ENCODE measurements at places on chromosomes 5 and 9. TPM values are rescaled to one million over a fixed set of nuclear protein-coding genes. Genes with fewer than 3 reads are reported as not detected.
A peak's percentile ranks its signal among the peaks of the same experiment; 100 is the strongest.

DNA sequence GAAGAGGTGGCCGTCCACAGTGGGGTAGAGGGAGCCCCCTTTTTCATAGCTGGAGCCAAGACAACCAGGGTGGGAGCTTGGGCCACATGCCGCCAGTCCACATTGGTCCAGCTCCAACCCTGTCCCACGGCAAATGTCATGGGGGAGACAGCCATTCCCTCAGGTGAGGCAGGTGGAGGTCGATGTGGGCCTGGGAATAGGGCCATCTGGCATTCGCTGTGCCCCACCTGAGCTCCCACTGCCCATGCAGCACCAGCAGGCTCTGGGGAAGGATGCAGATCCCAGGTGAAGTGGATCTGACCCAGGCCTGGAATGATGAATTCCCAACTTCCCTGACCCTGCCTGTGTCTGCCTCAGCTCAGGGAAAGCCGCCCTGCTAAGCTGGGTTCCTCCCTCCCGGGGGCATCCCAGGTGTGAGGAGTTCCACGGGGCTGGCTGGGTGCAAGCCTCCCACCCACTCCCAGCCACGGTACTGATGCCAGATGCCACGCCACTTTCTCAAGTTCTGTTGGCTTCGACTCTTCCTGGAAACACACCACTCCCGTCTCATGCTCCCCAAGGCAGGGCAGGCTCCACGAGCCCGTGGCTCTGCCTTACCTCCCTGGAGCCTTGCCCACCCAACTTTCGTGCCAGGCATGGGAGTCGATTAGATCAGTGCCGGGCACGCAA is 25.2 kb upstream of the FCN2 start:
- DNase-seq = no peak
- H3K27ac ChIP-seq = no peak overlapping the region
- H3K4me1 ChIP-seq = peaks cover 6% of the 10 kb centered on the region
- H3K27me3 ChIP-seq = no peaks in the 10 kb centered on the region
- no peak overlapping the region for H3K4me3 ChIP-seq
- H3K36me3 ChIP-seq = no peaks in the 10 kb centered on the region

GRCh38 chr5:144083185-144083584 is 87.3 kb downstream of the YIPF5 start:
- no peaks in the 10 kb centered on the region for H3K36me3 ChIP-seq
- no peak for DNase-seq
- no peaks in the 10 kb centered on the region for H3K4me1 ChIP-seq
- H3K4me3 ChIP-seq = no peak overlapping the region
- no peak overlapping the region for H3K27ac ChIP-seq

GRCh38 chr9:68548241-68548640 is 7.6 kb upstream of the TMEM252 start:
- no peaks in the 10 kb centered on the region for H3K4me1 ChIP-seq
- no peak for DNase-seq
- no peaks in the 10 kb centered on the region for H3K27me3 ChIP-seq

- H3K4me3 ChIP-seq = no peak overlapping the region
- H3K27ac ChIP-seq = no peak overlapping the region
- peaks cover 18% of the 10 kb centered on the region for H3K4me1 ChIP-seq
- peaks cover 14% of the 10 kb centered on the region for H3K36me3 ChIP-seq
- no peak for DNase-seq
Measured at GRCh38 chr9:94979904-94980507, 253.5 kb downstream of the AOPEP start.

- H3K36me3 ChIP-seq = peaks cover 34% of the 10 kb centered on the region
- no peaks in the 10 kb centered on the region for H3K4me1 ChIP-seq
- H3K27ac ChIP-seq = no peak overlapping the region
- DNase-seq = no peak
- H3K4me3 ChIP-seq = no peak overlapping the region
Measured at GRCh38 chr5:150057996-150058395, 28.4 kb downstream of the CSF1R start.

GRCh38 chr5:149433524-149434131 is 54.5 kb upstream of the IL17B start:
- H3K4me3 ChIP-seq = no peak overlapping the region
- peaks cover 4% of the 10 kb centered on the region for H3K4me1 ChIP-seq
- no peak for DNase-seq
- no peak overlapping the region for H3K27ac ChIP-seq

DNA sequence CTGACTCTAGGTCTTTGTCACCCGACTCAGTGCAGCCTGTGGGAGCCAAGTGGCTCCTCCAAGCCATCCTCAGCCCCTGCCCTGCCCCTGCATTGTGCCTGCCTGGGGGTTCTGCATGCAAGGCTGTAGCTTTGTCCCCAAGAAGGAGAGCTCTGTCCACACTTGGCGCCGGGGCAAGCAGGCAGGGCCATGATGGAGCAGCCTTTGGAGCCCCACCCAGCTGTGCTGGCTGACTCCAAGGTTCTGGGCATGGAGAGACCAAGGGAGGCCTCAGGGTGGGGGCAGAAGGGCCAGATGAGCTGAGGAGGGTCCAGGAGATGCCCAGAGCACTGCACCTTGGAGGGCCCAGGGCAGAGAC is 226.2 kb downstream of the CACNA1B start:
- H3K36me3 ChIP-seq = peaks cover 59% of the 10 kb centered on the region
- H3K4me1 ChIP-seq = no peaks in the 10 kb centered on the region
- DNase-seq = no peak
- no peak overlapping the region for H3K27ac ChIP-seq
- H3K27me3 ChIP-seq = no peaks in the 10 kb centered on the region
- H3K4me3 ChIP-seq = no peak overlapping the region

- no peak for DNase-seq
- H3K27ac ChIP-seq = no peak overlapping the region
- H3K36me3 ChIP-seq = no peaks in the 10 kb centered on the region
- peaks cover 14% of the 10 kb centered on the region for H3K4me1 ChIP-seq
Measured at GRCh38 chr5:74762599-74762998, 4.3 kb downstream of the GFM2 start.

DNA sequence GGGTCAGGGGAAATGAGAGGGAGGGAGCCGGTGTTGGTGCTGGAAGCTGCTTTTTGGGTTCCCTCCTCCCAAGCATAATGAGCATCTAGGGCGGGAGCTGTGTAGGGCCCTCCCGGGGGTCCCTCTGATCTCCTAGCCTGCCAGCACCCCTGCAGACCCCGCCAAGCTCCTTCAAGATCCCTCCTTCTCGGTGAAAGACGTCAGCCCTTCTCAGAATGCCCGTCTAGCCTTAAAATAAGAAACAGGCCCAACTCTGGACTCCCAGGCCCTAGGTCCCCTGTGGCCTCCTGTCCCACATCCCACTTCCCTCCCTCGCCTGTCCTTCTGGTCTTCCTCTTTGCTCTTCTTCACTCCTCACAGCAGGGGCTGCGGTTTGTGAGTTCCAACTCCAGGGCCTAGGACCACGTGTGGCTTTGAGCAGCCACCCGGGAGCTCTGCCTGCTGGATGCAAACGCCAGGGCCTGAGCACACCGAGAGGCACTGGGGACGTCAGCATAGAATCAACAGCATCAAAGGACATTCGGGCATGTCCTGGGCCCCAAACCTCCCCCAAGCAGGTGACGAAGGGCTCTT is 8.8 kb upstream of the SCGB3A1 start:
- H3K36me3 ChIP-seq = no peaks in the 10 kb centered on the region
- H3K27ac ChIP-seq = no peak overlapping the region
- H3K27me3 ChIP-seq = no peaks in the 10 kb centered on the region
- no peaks in the 10 kb centered on the region for H3K4me1 ChIP-seq
- no peak for DNase-seq

- no peaks in the 10 kb centered on the region for H3K36me3 ChIP-seq
- H3K4me3 ChIP-seq = no peak overlapping the region
- no peaks in the 10 kb centered on the region for H3K4me1 ChIP-seq
- H3K27me3 ChIP-seq = no peaks in the 10 kb centered on the region
- no peak overlapping the region for H3K27ac ChIP-seq
Measured at GRCh38 chr5:83586874-83587776, 115.6 kb downstream of the VCAN start.

GRCh38 chr5:83157163-83157562 is 79.8 kb downstream of the XRCC4 start:
- no peaks in the 10 kb centered on the region for H3K27me3 ChIP-seq
- no peaks in the 10 kb centered on the region for H3K36me3 ChIP-seq
- no peak overlapping the region for H3K4me3 ChIP-seq
- no peak for DNase-seq
- H3K27ac ChIP-seq = no peak overlapping the region
- no peaks in the 10 kb centered on the region for H3K4me1 ChIP-seq

- H3K36me3 ChIP-seq = no peaks in the 10 kb centered on the region
- no peak overlapping the region for H3K4me3 ChIP-seq
- no peaks in the 10 kb centered on the region for H3K4me1 ChIP-seq
- peak; percentile 19 for DNase-seq
- no peaks in the 10 kb centered on the region for H3K27me3 ChIP-seq
- no peak overlapping the region for H3K27ac ChIP-seq
Measured at GRCh38 chr5:95238560-95239325, 46.2 kb downstream of the MCTP1 start.

DNA sequence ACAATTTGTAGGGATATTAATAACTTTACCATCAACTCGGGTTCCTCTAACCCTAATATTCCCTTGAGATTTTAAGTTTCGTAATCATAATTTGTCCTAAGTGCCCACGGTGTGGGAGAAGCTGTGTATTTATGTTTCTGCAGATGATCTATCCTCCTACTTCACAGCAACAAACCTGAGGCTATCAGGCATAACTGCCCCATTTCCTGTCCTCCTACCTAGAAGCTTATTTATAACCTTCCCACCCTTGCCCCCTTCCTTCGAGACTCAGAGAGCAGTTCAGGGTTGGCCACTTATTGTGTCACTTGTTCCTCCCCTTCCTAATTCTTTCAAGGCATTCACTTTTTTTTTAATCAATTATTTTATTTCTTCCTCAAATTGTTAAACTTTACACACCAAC is 29.6 kb upstream of the LCP2 start:
- no peaks in the 10 kb centered on the region for H3K27me3 ChIP-seq
- H3K4me1 ChIP-seq = peaks cover 5% of the 10 kb centered on the region
- no peak for DNase-seq
- H3K27ac ChIP-seq = no peak overlapping the region

DNA sequence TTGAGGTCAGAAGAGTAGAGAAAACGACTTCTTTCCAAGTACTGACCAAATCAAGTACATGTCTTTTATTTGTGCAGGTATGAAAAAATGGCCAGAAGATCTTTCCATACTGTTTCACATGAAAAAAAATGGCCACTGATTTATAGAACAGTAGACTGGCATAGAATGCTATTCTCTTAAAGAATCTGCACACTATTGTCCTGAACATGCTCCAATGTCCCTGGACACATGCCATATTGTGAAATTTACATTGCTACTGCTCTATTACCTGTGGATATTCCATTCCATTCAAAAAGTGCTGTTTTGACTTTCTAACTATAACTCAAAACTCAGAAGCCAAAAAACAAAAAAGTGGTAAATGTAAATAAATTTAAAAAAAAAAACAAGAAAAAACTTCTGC is 60.6 kb downstream of the FBXL17 start:
- DNase-seq = no peak
- no peak overlapping the region for H3K27ac ChIP-seq
- H3K4me3 ChIP-seq = no peak overlapping the region
- H3K27me3 ChIP-seq = no peaks in the 10 kb centered on the region
- H3K36me3 ChIP-seq = no peaks in the 10 kb centered on the region

DNA sequence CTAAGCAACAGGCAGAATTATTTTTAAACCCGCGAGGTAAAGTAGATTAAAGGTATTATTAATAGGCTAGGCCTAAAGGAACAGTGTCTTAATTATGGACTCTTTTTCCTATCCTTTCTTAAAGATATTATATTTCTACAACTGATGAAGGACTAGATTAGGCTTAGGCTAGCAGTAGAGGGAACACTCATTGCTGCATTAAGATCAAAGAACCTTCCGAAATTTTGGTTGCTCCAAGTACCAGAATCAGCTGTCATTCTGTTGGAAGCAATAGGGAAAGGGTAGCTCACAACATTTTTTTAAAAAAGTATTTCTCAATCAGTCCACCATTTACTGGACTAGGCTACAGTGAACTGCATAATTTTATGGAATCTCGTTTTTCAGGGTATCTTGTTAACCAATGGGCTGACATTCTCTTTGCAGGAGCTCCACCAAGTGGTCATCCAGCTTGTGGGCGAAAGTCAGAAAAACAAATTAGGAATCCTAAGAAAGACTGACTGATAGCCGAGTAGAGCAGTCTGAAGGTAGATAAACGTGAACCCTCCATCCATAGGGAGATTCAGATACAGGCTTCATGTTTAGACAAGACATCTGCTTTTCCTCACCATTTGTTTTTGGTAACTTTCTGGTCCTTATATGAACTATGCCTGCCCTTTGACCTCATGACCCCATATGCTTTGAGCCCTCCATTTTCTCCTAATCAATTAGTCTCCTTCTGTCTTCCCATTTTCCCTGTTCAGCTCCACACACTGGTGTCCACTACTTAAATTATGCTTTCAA is 103.6 kb upstream of the CHD1 start:
- peak; percentile 78 for DNase-seq
- no peak overlapping the region for H3K27ac ChIP-seq
- no peaks in the 10 kb centered on the region for H3K36me3 ChIP-seq
- H3K4me3 ChIP-seq = no peak overlapping the region
- H3K27me3 ChIP-seq = no peaks in the 10 kb centered on the region

DNA sequence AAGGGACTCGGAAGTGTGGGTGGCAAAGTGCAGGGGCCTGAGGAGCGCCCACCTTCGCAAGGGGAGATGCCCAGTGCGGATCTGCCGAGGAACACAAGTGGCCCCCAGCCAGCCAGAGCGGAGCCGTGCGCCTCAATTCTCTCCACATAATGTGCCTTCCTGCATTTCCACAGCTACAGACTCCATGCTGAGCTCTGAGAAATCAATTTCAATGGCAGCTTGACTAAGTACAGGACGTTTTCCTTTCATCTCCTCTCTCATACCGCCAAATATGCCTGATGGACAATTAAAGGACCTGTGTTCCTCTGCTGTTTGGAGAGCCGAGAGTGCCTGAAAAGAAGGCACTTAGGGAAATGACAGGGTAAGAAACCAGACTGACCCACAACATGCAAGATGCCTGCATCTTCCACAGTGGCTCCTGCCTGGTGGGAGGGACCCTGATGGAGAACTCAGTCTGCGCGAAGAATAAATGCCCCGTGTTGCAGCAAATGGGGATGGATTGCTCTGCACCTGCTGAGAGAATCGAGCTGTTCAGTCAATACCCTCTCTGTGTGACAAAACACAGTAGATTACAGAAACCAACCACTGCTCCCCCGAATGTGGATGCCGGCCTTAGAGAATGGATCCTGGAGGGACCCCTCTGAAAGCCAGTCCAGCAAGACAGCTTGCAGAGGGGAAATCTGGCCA is 38.6 kb upstream of the OLFM1 start:
- no peak overlapping the region for H3K27ac ChIP-seq
- H3K4me3 ChIP-seq = no peak overlapping the region
- H3K36me3 ChIP-seq = no peaks in the 10 kb centered on the region
- peaks cover 21% of the 10 kb centered on the region for H3K4me1 ChIP-seq

GRCh38 chr5:19853616-19854240 is 134.3 kb downstream of the CDH18 start:
- no peaks in the 10 kb centered on the region for H3K27me3 ChIP-seq
- H3K36me3 ChIP-seq = no peaks in the 10 kb centered on the region
- no peak for DNase-seq
- H3K27ac ChIP-seq = no peak overlapping the region
- H3K4me3 ChIP-seq = no peak overlapping the region

- peaks cover 8% of the 10 kb centered on the region for H3K4me1 ChIP-seq
- DNase-seq = no peak
- no peak overlapping the region for H3K4me3 ChIP-seq
- no peak overlapping the region for H3K27ac ChIP-seq
- no peaks in the 10 kb centered on the region for H3K27me3 ChIP-seq
- H3K36me3 ChIP-seq = no peaks in the 10 kb centered on the region
Measured at GRCh38 chr5:31987985-31988710, 186.0 kb downstream of the GOLPH3 start.

Gene KCNT1
- 17.8 TPM for polyA plus RNA-seq

Gene PDGFRB
- polyA plus RNA-seq = 83.5 TPM

Gene CCDC171
- 3.3 TPM for polyA plus RNA-seq

Gene ALDOB
- polyA plus RNA-seq = 5.8 TPM

Gene LRRC14B
- polyA plus RNA-seq = 1.7 TPM

Gene ADAMTSL1
- 25.3 TPM for polyA plus RNA-seq

Data from spinal cord (tissue), 10 donors.